Gastroesophageal sphincter (tissue), 4 donors: ENCODE measurements at places on chromosomes 4 and X. TPM values are rescaled to one million over a fixed set of nuclear protein-coding genes. Genes with fewer than 3 reads are reported as not detected.

DNA sequence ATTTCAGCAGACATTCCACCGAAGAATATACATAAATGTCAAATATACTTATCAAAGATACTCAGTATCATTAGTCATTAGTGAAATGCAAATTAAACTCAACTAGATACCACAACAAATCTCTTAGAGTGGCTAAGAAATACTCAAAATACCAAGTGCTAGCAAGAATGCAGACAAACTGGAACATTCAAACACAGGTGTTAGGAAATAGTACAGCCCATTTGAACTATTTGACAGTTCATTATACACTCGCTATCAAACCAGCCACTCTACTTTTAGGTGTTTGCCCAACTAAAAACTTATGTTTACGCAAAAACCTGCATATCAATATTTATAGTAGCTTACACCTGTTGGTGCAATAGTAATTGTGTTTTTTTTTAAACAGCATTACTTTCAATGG is 8.8 kb downstream of the ADAM29 start:
- no peak for ATAC-seq

MAP7D3 gene
- 30.5 TPM for total RNA-seq

TBC1D1 gene
- 190 TPM for total RNA-seq

GPAT3 gene
- total RNA-seq: 6.6 TPM

MAP9 gene
- total RNA-seq: 14.9 TPM

DNA sequence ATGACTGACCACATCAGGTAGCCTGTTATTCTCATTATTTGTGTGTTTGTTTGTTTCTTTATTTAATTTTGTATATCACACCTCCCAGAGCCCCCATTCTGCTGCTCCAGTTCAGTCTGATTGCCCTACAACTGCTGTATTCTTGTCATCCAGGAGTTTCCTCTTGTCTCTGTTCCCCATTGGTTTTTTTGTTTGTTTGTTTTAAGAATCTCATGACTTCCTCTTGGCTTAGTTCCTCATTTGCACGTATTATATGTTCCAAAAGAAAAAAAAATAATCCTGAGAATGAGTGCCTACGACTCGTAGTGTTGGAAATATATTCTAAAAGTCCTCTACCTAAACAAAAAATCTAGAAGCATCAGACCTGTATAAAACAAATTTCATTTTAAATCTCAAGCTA is 142.3 kb upstream of the SLIT2 start:
- ATAC-seq: no peak

DNA sequence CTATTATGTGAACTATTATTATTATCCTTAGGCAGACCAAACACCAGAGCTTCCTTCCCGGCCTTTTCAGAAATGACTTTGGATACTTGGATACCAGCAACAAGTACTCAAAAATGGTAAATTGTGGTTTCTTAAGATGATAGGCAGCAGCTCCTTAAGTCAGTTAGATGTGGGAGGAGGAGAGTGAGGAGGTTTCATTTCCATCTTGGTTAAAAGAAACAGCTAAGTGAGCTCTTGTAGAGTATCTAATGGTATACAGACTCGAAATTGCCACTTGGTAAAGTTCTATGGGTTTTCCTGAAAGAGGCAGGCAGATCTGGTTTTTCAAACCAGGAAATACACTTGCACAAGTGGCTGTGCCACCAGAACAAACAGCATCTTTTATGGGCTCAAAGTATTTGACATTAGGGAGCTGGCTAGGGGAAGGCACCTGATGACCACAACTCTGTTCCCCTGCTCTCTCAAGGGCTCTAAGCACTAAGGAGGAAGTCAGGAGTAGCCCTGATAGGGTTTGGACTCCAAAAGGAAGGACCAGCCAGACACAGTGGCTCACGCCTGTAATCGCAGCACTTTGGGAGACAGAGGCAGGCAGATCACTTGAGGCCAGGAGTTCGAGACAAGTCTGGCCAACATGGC is 130.9 kb downstream of the TMEM164 start:
- ATAC-seq: no peak

- no peak for ATAC-seq
Observed at GRCh38 chrX:139224953-139225665, 305.4 kb upstream of the F9 start.

DNA sequence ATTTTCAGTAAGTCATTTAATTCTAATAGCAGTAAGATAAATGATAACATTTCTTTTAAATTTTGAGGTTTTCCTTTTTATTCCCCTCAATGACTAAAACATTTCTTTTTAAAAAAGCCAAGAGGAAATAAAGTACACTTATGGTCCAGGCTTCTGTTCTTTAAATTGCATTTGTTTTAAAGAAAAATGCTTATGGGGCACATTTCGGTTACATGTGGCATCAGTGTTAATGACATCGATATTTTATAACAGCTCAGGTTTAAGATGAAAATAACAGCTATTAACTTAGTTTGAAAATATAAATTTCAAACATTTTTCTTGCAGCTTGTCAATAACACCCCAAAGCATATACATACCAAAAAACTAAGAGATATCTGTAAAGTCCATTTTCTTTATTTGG is 1161.1 kb downstream of the PCDH18 start:
- no peak for ATAC-seq

DNA sequence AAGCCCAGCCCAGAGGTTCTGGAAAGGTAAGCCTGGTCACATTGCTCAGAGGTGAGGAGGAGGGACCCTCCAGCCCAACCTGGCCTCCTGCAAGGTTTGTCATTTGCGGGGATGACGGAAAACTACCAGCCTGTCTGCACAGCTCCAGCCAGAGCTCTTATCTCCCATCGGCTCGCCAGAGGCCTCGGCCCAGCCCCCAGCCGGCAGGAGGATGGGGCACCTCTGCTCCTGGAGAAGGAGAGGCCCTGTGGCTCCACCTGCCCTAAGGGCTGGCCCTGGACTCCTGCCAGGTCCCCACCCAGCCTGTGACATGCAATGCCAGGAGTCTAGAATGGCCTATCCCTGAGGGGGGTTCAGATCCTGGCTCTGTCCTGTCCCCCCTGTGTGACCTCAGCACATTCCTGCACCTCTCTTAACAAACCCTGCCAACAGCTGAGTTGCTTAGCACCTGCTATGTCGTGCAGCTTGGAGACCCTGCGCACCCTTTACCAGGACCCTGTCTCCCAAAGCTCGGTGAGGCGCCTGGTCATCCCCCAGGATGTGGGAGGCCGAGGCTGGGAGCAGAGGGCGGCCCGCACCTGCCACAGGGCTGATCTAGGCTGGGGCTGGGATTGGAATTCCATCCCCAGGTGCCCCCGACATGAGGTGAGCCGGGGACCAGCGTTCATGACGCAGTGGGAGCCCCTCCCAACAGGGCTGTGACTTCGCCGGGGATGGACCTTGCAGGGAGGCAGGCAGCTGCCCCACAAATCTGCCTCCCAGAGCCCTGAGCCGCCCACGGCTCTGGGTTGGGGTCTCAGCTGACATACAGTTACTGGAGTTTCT is 14.4 kb downstream of the ADRA2C start:
- ATAC-seq: no peak

DNA sequence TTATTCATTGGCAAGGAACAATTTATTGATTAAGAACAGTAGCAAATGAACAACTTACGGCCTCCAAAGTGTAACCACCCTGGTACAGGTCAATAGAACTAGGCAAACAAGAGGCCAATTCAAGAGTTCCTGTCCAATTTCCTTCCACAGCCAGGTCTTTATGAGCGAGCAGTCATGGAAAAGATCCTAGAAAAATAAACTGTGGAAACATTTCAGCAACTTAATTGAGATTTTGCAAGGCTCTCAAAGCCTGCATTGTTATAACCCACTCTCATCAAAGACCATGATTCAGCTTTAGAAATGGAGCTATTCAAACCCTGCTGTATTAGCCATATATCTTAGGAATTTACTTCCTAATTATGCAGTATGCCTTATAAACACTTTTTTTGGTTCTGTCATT is 43.6 kb downstream of the UNC5C start:
- ATAC-seq: no peak

- ATAC-seq: no peak
Observed at GRCh38 chr4:123816462-123816861, 419.9 kb downstream of the SPRY1 start.

C1QTNF7 gene
- total RNA-seq: 37.8 TPM

- ATAC-seq: no peak
Observed at GRCh38 chr4:135316266-135316779, 1114.7 kb upstream of the PABPC4L start.

DNA sequence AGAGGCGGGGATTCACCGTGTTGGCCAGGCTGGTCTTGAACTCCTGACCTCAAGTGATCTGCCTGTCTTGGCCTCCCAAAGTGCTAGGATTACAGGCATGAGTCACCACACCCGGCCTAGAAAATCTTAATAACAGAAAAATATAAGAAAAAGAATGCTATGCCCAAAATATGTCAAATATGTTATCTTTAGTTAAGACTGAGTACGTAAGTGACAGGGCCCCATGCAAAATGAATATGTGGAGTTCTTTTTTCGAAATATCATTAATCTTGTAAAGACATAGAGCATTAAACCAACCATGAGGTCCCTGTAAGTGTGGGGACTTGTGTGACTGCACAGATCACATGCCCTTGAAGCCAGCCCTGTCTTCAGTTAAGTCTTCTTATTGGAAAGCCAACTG is 8.9 kb upstream of the ZNF518B start:
- ATAC-seq: no peak

- no peak for ATAC-seq
Observed at GRCh38 chr4:34469516-34469915, 1774.8 kb downstream of the ARAP2 start.

DNA sequence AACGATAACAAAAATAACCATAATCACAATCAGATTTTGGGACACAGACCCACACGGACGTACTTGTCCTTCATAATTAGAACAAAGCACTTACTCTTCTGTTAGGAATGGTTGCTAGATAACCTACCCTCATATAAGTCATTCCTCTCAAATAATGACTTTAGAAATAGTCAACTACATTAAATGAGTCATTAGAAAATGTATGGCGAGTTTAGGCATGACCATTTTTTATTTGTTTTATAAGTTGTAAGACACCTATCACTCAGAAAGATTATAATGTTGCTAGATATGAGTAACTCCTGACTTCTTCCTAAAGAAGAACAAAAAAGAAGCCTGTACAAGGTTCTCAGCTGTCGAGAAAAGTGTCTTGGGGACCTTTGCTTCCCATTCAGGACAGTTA is 1637.5 kb upstream of the PCDH7 start:
- ATAC-seq: no peak

DNA sequence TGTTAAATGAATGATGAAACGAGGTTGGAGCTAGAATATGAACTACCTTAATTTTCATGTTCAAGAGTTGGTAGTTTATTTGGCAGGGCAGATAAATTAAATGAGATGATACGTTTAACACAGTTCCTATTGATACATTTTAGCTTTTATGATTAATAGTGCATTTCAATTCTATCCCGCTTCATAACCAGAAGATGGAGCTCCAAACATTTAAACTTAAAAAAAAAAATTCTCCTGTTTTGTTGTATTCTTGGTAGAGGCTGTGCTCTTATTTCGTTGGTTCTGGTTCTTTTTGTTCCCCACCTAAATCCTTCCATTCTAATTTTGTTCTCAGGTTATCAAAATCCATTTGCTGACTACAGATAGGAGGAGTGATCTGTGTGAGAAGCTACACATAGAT is 71.8 kb upstream of the PTPN13 start:
- no peak for ATAC-seq

DNA sequence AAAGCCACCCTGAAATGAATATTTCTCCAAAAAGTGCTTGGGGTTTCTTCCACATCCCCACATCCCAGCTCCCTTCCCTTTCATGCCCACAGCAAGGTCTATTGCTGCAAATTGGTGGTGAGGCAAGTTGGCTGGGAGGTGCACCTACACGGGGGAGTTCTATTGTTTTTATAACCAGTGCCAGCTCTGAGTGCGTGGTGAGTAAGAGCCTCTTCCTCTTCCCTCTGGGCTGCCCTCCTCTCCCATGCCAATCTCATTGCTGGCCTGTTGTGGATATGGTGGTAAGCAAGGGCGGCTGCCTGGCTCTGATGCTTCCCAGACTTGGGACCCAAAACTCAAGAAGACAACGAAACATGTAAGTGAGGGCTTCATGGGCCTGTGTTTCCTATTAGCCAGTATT is 204.3 kb downstream of the SHROOM3 start:
- no peak for ATAC-seq
